Stimulated activated CD4-positive, alpha-beta T cell treated with anti-CD3 and anti-CD28 coated beads, Interleukin-1b, Interleukin-23, amount 100 ng/mL, for 1 hour (primary cell): ENCODE measurements at places on chromosomes 12 and 14.

DNA sequence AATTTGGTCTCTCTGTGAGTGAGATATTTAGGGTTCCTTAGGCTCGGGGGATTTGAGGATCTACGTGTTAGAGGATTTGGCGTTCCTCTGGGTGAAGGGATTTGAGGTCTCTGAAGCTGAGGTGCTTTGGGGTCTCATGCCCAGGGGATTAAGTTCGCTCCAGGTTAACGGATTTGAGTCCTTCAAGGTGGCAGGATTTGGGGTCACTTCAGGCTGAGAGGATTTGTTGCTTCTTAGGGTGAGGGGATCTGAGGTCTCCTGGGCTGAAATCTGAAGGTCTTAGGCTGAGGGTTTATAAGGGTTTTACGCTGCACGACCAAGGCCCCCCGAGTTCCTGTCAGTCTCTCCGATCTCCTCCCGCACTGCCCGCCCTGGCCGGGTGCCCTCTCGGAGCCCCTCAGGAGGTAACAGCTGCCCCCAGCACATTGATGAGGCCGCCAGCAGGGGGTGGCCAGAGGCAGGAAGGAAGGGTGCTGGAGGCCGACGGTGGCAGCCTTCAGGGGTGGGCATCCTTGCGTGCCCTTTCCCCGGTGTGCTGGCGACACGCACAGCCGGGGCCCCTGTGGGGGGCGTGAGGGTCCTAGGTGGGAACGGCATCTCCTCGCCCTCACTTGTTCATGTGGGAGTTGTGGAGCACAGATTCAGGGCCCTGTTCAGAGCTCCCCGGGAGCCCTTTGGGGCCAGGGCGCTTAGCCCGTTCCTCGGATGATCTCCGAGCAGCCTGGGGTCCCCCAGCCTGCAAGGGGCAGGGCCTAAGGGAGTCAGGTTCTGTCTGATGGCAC lies 14.3 kb downstream of the CEP170B start:
- no peak for DNase-seq

DNA sequence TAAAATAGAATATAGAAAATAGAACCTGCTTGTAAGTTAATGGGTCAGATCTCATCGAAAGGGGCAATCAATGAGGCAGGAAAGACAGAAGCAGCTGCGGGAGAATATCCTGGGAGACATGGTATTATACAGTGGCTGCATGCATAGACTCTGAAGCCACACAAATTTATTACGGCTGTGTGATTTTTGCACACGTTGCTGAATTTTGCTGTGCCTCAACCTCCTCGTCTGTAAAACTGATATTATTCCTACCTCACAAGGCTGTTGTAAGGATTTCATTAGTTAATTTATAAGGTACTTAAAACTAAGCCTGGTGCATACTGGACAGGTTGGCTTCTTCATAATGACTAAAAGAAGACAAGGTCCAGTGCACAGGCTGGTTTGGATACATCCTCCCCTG lies 52.3 kb downstream of the ARMH4 start:
- DNase-seq: no peak

- DNase-seq: no peak
These were observed 67.4 kb downstream of the MVK start for GRCh38 chr12:109640961-109641360.

GRCh38 chr14:58951143-58951542 lies 237.3 kb upstream of the DAAM1 start:
- DNase-seq: no peak

GRCh38 chr12:2541631-2542204 lies 253.1 kb upstream of the FKBP4 start:
- no peak for DNase-seq

GRCh38 chr12:112172556-112173324 lies 47.4 kb downstream of the TRAFD1 start:
- DNase-seq: no peak

- no peak for DNase-seq
These were observed 58.0 kb upstream of the CCDC175 start for GRCh38 chr14:59634617-59635016.

- DNase-seq: no peak
These were observed 65.1 kb downstream of the PPP1R36 start for GRCh38 chr14:64614805-64615391.

DNA sequence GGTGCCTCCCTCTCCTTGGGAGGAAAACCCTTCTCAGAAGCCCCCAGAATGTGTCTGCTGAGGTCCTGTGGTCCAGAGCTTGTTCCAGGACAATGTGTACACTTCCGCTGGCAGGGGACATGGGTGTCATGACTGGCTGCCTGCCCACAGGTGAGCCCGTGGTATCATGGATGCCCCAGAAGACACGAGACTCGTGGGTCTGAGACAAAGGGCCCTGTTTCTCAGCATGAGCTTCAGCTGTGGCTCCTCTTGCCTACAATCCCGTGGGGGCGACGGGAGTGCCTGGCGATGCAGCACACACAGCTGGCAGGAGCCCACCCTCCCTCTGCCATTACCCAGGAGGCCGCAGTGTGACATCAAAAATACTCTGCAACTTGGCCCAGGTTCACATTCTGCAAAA lies 7.0 kb downstream of the TMEM121 start:
- DNase-seq: no peak

DNA sequence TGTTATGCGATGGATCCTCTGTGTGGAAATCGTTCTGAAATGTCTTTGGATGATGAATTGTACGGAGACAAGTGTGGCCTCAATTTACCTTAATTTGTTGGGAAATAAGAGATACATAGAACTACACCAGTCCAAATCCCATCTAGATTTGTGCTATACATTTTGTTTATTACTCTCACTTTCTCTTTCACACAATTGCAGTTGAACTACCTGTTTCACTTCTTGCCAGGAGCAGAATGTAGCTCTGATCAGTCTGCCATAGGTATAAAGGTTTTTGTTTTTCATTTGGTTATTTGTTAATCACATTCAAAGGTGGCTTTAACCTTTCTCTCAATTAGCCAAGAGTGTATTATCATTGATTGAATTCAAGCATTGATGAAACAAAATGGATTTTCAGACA lies 268.2 kb downstream of the SNAPC1 start:
- no peak for DNase-seq

- DNase-seq: no peak
These were observed 106.5 kb downstream of the ETV6 start for GRCh38 chr12:11756022-11756421.

- DNase-seq: no peak
These were observed 47.5 kb upstream of the DYNC1H1 start for GRCh38 chr14:101916816-101917412.

- DNase-seq: no peak
These were observed 62.6 kb downstream of the TSPAN9 start for GRCh38 chr12:3139760-3140159.

DNA sequence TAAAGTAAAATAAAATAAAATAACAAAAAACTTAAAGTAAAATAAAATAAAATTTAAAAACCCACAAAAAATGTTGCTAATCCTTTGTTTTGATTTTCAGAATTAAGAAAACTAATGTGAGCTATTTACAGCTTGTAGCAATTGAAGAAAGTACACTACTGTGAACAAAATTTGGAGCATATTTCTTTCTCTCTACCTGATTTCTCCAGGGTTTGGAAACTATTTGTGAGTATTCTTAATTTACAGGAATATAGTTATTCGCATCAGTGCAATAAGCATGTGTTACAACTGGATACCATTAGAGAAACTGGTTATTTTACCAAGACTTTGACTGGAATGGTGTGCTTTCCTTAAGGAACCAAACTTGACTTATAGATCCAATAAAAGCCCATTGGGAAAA lies 86.1 kb upstream of the CNOT2 start:
- no peak for DNase-seq

DNA sequence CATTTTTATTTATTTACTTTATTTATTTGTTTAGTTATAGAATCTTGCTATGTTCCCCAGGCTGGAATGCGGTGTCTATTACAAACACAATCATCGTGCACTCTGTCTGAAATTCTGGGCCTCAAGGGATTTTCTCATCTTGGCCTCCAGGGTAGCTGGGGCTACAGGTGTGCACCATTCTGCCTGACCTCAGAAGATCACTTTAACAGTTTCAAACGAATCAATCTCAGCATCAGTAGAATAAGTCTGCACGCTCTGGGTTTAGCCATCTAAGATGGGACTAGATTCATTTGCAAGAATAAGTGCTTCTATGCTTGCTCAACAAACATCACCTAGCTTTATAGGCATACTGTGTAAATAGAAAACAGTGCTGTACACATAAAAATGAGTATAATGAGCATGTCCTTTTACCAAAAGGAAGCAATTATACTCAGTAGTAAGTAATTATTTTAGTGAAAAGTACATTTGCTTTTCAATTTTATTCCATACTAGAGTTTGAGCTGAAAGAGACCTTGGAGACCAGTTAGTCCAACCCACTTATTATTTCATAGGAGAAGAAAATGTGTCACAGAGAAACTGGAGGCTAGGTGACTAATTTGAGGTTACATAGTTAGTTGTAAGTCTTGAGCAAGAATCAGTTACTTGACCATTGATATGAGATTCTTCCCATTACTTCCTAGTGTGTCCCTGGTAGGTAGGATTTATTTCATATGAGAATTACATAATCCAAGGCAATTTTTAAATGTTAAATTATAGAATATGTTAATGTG lies 456.5 kb upstream of the LMO3 start:
- no peak for DNase-seq

DNA sequence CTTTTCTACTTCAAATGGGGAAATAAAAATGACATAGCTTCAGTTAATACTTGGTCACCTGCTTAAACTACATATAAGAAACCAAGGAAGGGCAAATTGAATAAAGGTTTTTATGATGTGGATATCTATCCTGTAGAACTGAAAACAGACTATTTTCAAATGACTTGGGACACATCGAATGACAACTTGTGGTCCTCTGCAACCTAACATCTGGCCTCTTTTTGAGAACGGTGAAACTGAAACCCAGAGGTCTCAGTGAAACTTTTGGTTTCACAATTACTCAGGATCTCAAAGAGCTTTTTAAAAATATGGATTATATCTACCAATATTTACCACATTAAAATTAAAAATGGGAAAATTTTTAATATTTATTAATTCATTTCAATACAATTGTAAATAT lies 65.2 kb downstream of the PPP2R5E start:
- no peak for DNase-seq

GRCh38 chr12:116448165-116448739 lies 110.9 kb upstream of the MAP1LC3B2 start:
- DNase-seq: no peak

- no peak for DNase-seq
These were observed 52.3 kb upstream of the RFLNA start for GRCh38 chr12:124242529-124243065.

DNA sequence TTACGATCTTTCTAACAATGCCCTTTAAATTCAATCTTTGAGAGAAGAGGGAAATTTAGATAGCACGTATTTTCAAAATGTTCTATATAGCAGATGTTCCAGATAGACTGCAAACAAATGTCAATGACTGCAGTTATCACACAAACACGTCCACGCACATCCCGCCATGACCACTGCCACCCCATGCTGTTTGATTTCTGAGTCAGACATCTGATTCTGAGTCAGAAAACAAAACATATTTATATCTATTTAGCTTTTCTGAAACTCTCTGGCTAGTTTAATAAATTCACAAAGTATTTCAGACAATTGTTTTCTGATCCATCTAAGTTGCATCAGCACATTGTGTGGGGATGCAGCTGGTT lies 105.9 kb upstream of the BCAT1 start:
- no peak for DNase-seq

- DNase-seq: no peak
These were observed 34.6 kb upstream of the ADGRD1 start for GRCh38 chr12:130919086-130919485.

- DNase-seq: no peak
These were observed 27.6 kb downstream of the CACNA2D4 start for GRCh38 chr12:1890810-1891209.

DNA sequence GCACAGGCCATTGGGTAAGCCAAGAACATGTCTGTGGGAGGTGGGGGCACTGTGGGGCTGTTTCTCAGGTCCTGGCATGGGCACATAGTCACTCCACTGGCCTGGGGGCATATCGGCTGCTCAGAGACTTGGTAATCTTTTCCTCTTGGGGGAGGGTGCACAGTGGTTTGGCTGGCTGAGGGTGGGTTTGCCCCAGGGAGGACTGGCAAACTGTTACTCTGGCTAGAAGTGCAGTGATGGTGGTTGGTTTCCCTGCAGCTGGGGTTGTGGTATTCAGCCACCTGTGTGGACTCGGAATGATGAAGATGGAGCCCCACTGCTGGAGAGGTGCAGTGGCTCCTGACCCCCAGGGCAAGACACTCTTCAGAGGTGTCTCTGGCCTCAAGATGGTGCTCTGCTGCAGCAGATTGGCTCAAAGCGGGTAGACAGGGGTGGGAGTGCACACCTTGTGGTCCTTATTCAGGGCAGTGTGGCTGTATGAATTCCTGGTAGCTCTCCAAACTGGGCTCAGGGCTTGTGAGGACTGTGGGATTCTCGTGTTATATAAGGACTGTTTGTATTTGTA lies 74.1 kb upstream of the DDHD1 start:
- no peak for DNase-seq

GRCh38 chr14:69615121-69615495 lies 3.7 kb downstream of the SUSD6 start:
- no peak for DNase-seq

- no peak for DNase-seq
These were observed 1.9 kb upstream of the KCNK10 start for GRCh38 chr14:88324930-88325329.

- DNase-seq: no peak
These were observed 56.5 kb downstream of the HCAR2 start for GRCh38 chr12:122646517-122647217.

GRCh38 chr12:68821357-68822188 lies 13.6 kb downstream of the MDM2 start:
- no peak for DNase-seq

- DNase-seq: no peak
These were observed 413.6 kb downstream of the BTG1 start for GRCh38 chr12:91732086-91732485.
